ENCODE measurements at places on chromosomes 3 and 15.

- DNase-seq: no peak
Observed at GRCh38 chr15:57769266-57769665, 62.8 kb downstream of the POLR2M start.

DNA sequence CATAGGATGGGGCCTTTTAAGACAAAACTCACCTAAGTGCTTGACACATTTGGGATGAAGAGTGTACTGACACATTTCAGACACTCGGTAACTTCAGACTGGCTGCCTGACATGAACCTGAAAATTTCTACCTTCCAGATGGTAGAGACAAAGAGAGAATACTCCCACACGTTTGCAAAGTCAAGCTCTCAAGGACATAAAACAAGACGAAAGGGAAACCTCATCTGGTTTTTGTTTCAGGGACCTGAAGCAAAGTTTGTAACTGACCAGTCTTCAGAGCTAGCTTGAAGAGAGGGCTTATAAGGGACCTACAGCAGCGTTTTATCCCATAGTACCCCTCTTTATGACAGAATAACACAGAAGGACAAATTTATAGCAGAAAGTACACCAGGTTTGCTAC, 41.9 kb downstream of the ZNF621 start:
- DNase-seq: no peak

DNA sequence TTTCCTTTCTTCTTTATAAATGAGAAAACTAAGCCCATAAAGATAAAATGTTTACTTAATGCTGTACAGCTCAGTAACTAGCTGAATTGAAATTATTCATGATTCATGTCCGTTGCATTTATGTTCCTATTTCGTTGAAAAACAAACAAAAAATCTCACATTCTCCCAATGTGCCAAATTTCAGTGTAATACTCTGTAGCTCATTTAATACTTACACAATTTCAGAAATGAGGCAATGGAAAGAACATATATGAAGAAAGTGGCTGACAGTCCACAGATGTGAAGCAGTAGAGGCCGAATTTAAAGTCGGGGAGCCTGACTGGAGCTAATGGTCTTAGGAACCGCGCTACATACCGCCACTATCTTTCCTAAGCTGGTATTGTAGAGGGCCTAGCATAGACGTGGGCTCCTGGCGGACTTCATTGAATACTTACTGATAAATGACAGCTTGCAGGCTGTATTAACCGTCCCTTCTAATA, 651 bp downstream of the PLSCR2 start:
- no peak for DNase-seq

DNA sequence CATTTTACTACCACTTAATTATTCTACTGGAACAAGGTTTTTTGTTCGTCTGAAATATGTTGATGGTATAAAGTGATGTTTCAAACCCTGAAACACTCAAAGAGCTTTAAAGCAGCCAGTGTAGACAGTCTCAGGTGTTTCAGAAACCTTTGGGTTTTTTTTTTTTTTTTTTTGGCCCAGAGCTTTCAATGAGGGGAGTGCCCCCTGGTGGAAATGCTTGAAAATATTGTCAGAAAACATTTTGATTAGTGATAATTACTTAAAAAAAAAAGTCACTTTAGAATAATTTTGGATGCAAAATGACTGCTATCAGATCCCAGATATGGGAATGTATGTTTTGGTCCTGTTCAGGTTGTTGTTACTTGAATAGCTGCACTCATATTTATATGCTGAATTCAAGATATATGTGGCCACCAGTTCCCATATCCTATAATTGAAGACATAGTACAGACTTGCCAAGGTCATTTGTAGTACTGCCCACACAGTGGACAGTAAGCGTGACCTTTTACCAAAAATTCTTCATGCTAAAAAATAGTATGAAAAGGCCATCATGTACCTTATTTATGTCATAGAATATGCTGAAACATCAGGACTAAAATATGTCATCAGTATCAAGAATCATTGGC, 35.9 kb downstream of the SATB1 start:
- no peak for DNase-seq

Measured in activated naive CD8-positive, alpha-beta T cell treated with anti-CD3 and anti-CD28 coated beads, Interleukin-2, amount 50 U/mL, for 24 hours (primary cell).